ENCODE measurements at places on chromosomes 5 and 9.

GRCh38 chr9:33248606-33249005 lies 8.6 kb downstream of the SPINK4 start:
- no peak for DNase-seq

- no peak for DNase-seq
These were observed 328.0 kb downstream of the PDE4D start for GRCh38 chr5:59565551-59565950.

GRCh38 chr5:125583321-125584139 lies 837.1 kb upstream of the ZNF608 start:
- no peak for DNase-seq

DNA sequence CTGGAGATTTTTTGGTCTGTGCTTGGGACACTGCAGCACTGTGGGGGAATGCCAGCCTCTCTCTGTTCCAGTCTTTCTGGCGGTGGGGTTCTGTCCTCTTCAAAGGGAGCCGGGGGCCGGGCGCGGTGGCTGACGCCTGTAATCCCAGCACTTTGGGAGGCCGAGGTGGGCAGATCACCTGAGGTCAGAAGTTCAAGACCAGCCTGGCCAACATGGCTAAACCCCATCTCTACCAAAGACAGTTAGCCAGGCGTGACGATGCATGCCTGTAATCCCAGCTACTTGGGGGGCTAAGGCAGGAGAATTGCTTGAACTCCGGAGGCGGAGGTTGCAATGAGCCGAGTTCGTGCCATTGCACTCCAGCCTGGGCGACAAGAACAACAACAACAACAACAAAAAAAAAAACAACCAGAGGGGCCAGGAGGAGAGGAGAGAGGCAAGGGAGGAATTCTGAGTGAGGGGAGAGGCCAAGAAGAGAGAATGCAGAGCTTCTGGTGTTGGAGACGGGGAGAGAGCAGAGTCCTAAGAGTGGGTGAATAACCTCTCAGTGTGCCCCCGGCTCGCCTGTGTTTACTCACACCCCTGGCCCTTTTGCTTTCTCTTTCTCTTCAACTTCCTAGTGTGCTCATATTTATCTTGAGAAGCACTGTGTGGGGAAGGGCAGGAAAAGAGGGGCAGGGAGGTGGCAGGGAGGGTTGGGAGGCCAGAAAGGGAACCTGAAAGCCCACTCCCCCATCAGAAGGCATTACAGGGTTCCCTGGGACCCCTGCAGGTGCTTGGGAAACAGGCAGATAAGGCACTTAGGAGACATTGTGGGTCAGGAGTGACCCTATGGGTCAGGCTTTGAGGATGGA lies 3.2 kb upstream of the SET start:
- no peak for DNase-seq

GRCh38 chr9:5008202-5008601 lies 23.1 kb downstream of the JAK2 start:
- DNase-seq, result no peak

Data from HFFc6 (cell line).